ENCODE measurements at places on chromosomes 11 and 22.

DNA sequence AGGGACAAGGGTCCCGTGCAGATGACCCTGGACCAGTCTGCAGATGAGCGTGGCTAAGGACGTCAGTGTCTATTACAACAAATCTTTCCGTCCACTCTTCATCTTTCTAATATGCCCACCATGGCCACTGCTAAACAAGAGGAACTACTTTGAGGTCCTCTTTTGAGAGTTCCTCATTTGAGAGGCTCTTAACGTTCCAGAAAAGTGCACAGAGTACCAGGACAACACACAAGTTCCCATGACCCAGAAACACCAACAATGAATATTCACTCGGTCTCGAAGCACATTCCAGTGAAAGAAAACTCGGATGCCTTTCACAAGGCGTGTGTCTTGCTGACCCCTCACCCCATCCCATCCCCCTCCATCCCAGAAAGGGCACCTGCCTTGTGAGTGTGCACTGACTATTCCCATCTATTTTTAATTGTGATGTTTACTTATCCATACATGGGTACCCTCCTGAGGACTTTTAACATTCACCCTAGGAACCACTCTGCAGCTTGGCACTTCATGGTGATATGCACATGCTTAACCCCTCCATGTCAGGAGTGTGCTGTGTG, 157.0 kb downstream of the SHANK2 start:
- DNase-seq: no peak

GRCh38 chr22:20760084-20760483, 13.8 kb upstream of the SERPIND1 start:
- DNase-seq: no peak

DNA sequence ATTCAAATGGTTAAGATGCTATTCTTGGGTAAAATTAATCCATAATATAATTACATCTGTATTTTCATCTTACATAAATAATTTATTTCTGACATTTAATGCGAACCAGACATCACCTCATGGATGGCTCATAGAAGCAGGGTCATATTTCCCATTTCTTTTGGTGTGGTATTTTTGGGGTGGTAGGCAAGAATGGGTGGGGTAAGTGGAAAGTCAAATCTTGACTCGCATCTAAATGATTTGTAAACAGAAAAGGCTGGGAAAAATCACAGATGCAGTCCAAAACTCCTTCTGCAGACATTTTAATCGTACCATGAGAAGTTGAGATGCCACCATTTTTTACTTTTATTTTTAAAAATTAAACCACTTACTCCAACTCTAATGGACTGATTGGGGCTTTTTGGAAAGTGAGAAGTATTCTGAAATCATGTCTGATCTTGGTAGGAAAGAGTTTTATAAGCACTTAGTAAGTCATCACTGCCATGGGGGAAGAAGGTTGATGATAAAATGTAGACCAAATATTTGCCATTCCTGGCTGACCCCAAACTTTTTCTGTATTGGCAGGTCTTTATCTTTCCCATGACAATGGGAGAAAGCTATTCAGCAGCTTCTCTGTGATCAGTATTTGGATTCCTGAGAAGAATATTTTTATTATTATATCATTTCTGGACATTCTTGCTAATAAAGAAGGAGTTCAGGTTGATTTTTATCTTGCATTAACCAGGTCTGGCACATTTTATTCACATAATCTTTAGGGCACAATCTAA, 47.2 kb upstream of the BLID start:
- DNase-seq: no peak

GRCh38 chr11:122897606-122898210, 15.1 kb downstream of the JHY start:
- no peak for DNase-seq

- DNase-seq: no peak
These were observed 167.8 kb downstream of the C11orf91 start for GRCh38 chr11:33532720-33533385.

Measured in hypothalamus (tissue), 51 donors.